ENCODE measurements at places on chromosomes 1 and 21.
A peak's percentile ranks its signal among the peaks of the same experiment; 100 is the strongest.

- peak; percentile 3 for DNase-seq
Measured at GRCh38 chr1:56773341-56774066, 45.7 kb downstream of the FYB2 start.

DNA sequence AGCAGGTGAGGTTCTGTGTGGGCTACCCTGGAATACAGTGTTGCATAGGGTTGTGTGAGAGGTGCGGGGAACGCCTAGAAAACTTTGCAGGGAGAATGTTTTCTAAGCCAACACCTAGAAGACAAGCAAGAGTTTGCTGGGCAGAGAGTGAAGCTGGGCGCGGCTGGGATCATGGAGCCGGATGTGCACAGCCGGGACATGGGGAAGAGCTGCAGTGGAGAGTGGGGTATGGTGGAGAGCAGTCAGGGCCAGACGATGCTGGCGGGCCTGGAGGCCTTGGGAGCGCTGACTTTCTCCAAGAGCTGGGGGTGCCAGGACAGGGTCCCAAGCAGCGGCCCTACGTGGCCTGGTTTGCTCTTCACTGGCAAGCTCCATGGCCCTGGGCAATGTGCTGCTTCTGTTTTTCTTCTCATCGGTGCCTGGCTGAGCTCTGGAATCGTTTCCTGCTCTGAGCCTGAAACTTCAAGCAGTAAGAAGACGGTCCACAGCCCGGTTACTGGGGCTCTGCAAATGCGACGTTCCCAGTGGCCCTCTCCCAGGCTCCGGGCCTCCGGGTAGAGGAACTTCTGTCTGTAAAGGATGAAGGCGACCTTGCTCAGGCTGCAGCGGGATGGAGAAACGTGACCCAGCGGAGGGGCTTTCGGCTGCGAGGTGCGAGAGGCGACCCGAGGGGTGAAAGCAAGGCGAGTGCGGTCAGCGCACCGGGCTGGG, 51.9 kb upstream of the CD34 start:
- DNase-seq: no peak

DNA sequence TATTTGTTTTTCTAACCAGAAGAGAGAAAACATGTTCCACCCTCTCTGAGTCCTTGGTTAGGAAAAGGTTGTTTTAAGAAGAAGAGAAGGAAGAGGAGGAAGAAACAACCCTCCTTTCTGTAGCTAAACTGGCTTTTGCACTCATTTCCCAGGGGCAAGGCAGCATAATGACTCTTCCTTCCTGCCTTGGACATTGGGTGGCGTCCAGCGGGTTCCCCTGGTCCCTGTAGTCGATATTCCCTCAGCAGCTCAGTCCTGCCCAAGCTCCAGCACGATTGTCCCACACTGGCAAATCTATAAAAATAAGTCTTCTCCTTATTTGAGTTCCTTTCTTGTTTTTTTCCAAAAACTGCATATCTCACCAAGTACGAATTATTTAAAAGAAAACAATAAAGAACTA, 81.2 kb downstream of the TEX35 start:
- DNase-seq: no peak

DNA sequence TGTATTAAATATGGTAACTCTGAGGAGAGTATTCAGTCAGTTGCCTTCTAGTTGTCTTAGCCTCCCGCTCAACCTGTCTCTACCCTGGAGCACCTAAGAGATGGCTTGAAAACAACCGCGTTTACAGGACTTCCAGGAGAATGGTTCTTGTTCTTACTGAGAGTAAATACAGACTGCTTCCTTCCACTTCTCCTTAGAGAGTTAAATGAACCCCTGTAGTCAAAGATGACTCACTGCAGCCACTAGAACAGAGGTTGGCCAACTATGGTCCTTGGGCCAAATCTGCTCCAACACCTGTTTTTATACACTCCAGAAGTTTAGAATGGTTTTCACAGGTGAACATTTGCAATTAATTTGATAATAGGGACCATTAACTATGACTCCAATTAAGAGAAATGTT, 60.1 kb upstream of the ASB17 start:
- DNase-seq: no peak

DNA sequence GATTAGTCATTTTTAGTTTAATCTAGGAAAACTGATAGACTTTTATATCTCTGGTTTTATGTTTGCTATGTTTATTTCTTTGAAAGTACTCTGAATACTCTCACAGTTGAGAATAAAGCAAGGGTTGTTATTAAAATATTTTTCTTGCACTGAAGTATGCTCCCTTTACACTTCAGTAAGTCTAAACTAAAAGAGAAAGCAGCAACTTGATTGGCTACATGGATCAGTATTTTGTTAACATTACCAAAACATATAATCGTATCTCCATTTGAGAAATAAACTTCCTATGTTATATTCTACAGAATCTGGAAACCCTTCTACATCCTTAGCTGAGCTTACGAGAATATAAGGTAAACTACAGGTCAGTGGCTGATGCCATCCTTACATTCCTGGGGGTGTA, 149.5 kb upstream of the HP1BP3 start:
- DNase-seq: no peak

DNA sequence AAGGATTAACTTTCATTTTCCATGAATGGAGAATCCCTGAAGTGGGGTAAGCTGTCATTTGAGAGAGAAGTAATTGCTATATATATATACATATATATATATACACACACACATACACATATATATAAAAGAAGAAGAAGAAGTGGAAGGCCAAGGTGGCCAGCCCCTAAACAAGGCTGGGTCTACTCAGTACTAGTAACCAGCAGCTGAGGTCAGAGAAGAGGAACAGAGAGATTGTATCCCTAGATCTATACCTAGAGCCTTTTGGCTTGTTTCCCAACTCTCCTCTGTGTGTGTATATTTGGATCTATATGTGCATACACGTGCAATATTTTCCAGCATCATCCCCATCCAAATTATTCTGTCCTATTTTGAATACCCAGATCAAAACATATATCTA, 5.2 kb downstream of the TNFSF4 start:
- no peak for DNase-seq

Data from GM04504 (cell line).